ENCODE measurements at places on chromosomes 2 and 18. TPM values are rescaled to one million over a fixed set of nuclear protein-coding genes. Genes with fewer than 3 reads are reported as not detected.

Gene ZNF521
- 18.0 TPM for total RNA-seq

Gene UBE2E3
- 65.0 TPM for total RNA-seq

Gene HSBP1L1
- total RNA-seq: 43.1 TPM

GRCh38 chr2:144663207-144663606, 143.3 kb upstream of the ZEB2 start:
- DNase-seq: no peak

- DNase-seq: no peak
Measured at GRCh38 chr2:48397846-48398245, 132.1 kb upstream of the STON1 start.

DNA sequence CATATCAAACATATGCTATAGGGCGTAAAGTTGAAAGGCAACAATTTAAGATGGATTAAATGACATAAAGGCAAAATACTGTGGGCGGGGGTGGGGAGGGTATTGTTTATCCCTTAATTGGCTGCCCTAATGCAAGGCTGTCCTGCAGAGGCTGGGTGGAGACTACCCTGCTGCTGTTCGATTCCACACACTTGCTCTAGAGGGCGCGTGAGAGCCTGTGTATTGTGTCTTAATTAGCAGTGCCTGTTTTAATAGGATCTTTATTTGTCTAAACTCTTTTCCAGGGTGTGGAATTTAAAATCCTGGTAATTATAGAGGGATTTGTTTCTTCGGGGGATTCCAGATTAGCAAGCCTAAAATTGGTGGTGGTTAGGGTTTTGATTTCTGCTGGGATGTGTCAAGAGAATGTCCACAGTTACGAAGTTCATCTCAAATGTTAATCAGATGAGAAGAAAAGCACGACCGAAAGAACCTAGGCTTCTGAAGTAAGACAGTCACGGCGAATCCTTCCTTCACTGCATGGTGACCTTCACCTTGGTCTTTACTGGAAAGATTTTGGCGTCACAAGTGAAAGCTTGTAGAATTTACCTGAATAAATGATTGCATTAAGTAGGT, 103.5 kb upstream of the MAP3K20 start:
- DNase-seq: peak; percentile 44

GRCh38 chr2:16151281-16151570, 210.9 kb downstream of the MYCN start:
- DNase-seq: no peak

GRCh38 chr2:8679827-8680731, 1.8 kb upstream of the ID2 start:
- no peak for DNase-seq

GRCh38 chr18:77608807-77609206, 359.2 kb downstream of the GALR1 start:
- no peak for DNase-seq

DNA sequence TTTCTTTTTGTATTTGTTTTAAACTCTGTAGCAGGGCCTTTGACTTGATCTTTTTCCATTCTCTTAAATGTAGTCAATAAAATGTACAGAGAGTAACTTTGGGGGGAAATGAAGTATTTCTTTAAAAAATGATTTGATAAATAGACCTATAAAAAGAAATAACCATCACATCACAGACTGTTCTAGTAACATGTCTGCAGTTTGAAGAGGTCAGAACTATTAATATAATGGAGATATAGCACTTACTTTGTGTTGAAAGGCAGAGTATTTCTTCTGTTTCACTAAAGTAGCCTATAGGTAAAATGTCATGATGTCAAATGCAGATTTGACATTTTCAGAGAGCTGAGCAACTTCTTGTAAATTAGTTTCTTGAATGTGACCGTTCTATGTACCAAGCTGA, 55.7 kb upstream of the FAM237A start:
- DNase-seq: no peak

- no peak for DNase-seq
Measured at GRCh38 chr18:62867534-62867933, 152.2 kb downstream of the PHLPP1 start.

GRCh38 chr18:46738491-46738890, 18.4 kb downstream of the ST8SIA5 start:
- no peak for DNase-seq

- DNase-seq: no peak
Measured at GRCh38 chr2:45316576-45317338, 294.3 kb downstream of the SRBD1 start.

- DNase-seq: no peak
Measured at GRCh38 chr2:194363295-194363694, 1293.7 kb upstream of the SLC39A10 start.

Data from mammary epithelial cell (primary cell).